Fibroblast of skin of back (primary cell): ENCODE measurements at places on chromosomes 6 and 20.

DNA sequence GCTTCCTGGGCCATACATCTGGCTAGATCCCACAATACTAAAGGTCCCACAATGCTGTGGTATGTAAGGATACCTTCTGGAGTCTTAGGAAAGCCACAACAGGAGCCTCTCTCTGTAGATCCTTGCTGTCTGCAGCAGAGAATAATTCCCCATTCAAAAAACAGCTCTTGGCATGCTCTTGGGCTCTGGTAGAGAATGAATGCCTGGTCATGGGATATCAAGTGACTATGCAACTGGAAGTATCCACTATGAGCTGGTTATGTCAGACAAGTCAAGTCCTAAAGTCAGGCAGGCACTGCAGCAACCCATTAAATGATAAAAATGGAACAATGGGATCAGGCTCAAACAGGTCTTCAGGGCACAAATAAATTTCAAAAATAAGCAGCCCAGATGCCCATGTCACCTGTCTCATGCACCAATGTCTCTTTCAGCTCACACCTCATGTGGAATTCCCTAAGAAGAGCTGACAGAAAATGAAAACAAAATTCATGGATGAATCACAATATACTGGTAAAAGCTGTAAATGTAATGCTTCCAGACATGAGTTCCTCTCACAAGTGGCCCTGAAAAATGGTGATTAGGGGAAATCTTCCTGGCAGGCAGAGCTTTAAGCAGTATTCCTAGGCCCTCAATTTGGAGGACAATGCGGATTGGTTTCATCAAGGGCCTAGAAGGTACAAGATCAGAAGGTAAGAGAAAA is 4.3 kb downstream of the AK9 start:
- no peak for DNase-seq

DNA sequence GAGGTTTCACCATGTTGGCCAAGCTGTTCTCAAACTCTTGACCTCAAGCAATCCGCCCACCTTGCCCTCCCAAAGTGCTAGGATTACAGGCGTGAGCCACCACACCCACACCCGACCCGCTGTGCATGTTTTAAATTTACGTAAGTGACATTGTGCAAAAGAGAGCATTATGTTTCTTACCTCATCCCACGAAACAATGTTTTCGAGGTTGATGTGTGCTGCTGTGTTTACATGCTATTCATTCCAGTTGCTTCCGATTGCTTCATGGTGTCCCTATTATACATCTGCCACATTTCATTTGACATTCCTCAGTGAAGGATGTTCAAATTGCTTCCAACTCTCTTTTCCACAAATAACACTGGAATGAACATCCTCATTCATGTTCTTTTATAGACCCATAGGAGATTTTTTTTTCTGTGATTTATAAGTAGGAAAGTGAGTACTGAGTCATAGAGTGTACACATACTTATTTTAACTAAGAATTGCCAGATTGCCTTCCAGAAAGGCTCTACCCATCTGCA is 403.9 kb upstream of the JARID2 start:
- peak; percentile 93 for DNase-seq

DNA sequence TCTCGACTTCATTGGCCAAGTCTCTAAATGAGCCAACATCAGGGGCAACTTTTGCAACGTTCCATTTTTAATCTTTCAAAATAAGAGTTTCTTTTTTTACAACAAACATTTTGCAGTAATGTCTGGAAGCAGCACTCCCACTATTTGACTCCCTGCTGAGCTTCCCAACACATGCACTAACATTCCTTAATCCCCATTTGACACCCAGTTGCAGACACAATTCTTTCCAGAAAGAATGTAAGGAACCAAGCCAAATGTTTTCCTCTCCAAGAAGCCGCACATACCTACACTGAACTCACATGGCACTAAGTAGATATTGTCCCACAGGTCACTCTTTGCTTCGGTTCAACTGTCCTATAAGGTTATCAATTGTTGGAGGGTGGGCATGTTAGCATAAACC is 165.6 kb downstream of the GRM1 start:
- peak; percentile 21 for DNase-seq

DNA sequence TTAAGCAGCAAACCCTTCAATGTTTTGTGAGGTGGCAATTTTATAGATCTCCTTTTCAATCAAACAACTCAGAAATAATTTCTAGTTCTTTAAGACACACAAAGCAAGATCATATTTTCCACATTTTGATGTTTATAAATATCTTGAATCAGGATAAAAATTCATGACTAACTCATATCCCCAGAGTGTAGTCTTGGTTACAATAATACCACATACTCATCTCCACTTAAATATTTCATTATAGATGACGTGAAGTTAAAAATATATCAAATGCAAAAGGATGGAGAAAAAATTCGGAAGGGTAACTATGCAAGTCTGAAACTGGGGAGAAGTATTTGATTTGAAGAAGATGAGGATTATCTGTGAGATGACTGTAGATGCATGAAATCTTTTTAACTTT is 59.8 kb upstream of the HIVEP1 start:
- DNase-seq = peak; percentile 79

DNA sequence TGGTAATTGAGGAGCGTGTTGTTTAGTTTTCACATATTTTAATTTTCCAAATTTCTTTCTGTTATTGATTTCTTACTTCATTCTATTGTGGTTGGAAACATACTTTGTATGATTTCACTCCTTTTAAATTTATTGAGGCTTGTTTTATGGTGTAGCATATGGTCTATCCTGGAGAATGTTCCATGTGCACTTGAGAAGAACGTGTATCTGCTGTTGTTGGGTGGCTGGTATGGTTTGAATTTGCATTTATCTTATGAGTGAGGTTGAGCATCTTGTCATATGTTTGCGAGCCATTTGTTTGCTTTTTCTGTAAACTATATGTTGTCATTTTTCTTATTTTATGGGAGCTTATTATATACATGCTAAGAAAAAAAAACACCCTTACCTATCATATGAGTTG is 26.5 kb downstream of the SRC start:
- DNase-seq = no peak

DNA sequence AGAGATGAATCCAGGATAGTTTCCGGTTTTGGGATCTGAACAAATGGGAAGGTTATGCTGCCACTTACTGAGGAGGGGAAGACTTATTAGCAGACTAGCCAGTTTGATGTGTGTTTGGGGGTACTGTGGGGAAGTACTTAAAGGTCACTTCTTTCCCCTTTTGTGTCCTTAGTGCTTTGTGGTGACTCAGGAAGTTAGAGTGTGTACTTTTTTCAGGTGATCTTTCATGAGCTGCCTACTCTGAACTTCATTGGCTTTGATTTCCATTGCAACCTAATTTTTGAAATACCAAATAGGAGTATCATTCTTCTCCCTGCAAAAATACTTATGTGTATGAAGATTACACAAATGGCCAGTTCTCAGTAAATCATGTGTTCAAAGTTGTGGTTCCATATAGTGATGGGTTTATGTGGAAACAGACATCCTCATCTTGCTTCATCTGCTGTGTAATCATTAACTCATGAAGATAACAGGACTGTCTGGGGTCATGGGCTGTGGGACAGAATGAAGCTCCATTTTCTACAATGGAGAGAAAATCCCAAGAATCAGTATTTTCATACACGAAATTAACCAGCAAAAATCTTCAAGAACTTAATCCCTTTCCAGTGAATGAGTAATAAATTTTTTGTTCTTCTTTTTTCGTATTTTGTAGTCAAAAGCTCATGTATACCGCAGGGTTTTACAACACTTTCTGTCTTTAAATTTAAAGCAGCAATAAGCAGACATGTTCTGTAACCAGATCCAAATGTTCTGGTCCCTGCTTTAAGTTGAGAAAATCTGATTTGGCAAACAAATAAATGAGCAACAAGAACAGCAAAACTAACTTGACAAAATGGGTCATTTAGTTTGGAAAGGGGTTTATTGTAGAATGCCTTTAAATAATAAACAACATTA is 272.2 kb upstream of the FLRT3 start:
- DNase-seq = no peak

DNA sequence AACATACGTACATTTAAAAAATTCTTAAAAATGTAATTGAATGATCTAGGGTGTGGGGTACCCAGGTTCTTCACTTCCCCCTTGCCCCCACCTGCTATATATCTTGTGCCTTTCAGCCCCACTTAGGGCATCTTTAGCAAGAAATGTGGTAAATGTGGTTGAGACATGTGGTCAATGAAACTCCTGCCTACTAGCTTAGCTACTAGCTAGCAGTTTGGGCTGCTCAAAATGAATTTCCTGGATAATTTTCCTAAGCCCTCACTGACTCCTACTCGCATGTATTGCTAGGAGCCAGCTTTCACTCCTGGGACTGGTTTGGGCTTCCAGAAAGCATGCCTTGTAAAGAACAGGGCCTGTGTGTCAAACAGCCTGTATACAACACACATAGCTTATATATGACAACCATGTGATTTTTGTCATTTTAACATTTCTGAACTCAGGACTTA is 257.3 kb downstream of the ATXN1 start:
- DNase-seq = no peak

DNA sequence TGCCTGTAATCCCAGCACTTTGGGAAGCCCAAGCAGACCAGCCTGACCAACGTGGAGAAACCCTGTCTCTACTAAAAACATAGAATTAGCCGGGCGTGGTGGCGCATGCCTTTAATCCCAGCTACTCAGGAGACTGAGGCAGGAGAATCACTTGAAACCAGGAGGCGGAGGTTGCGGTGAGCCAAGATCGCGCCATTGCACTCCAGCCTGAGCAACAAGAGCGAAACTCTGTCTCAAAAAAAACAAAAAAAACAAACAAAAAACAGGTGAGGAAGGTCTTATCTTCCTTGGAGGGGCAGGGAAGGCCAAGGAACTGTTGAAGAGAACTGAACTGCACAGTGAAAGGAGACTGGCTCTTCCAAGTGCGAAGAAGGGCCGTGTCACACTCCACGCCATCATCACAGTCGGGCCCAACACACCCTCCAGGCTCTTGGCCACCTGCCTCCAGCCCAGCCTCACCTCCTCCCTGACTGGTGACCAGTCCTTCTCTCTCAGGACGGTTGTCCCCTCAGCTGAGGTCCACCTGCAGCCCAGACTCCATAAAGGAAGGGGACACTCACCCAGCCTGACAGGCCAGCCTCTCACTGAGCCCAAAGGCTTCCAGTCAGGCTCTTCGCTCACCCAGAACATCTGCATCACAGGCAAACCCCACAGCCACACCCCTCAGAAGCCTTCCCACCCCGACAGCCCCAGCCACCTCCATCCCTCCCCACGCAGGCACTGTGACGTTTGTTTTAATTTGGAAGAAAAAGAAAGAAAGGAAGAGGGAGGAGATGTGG is 4.1 kb downstream of the ZC3H12D start:
- DNase-seq = no peak

GRCh38 chr6:114375541-114376192 is 32.8 kb upstream of the HS3ST5 start:
- DNase-seq = no peak

DNA sequence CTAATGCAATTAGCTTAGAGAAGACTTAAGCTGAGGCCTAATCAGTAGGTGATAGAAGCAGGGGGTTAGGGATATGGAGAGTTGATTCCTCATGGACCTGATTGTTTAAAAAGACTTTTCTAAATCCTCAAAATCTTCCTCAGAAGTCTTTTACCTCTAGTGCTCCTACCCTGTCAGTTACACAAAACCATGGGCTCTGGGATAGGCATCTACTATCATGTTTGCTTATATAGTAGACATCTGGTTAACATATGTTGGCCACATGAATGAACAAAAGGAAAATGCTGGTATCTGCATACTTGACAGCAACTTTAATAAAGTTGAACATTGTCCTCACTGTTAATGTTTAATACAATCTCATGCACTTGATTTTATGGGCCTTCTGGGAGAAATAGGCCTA is 61.5 kb upstream of the FKBP1C start:
- no peak for DNase-seq
